Gastrocnemius medialis (tissue), 4 donors: ENCODE measurements at places on chromosomes 2 and 18. TPM values are rescaled to one million over a fixed set of nuclear protein-coding genes. Genes with fewer than 3 reads are reported as not detected.

The ZNF513 gene
- 2.0 TPM for total RNA-seq

The TSPYL6 gene
- total RNA-seq = not detected

The CNDP1 gene
- total RNA-seq = not detected

The UBR3 gene
- 178 TPM for total RNA-seq

The ACMSD gene
- not detected for total RNA-seq

The SNORC gene
- total RNA-seq = 4.1 TPM

The CLIP4 gene
- 422 TPM for total RNA-seq

The MYO1B gene
- total RNA-seq = 10.0 TPM

The POU3F3 gene
- total RNA-seq = not detected

The PRSS56 gene
- 1.9 TPM for total RNA-seq

The SERPINB4 gene
- total RNA-seq = not detected

The COL3A1 gene
- total RNA-seq = 13.8 TPM

The AQP4 gene
- total RNA-seq = 9.9 TPM

The BCL2 gene
- 6.2 TPM for total RNA-seq

The DLX1 gene
- not detected for total RNA-seq

The SOX11 gene
- total RNA-seq = not detected

The CERKL gene
- not detected for total RNA-seq

The TMEM247 gene
- total RNA-seq = not detected

The NEB gene
- 6,938 TPM for total RNA-seq

The DSG1 gene
- not detected for total RNA-seq

The VWC2L gene
- total RNA-seq = not detected

The PAIP2B gene
- total RNA-seq = 32.6 TPM

The CHRNA1 gene
- 93.1 TPM for total RNA-seq

The TMEM17 gene
- 1.8 TPM for total RNA-seq

The APLF gene
- 4.8 TPM for total RNA-seq

The LRRTM1 gene
- total RNA-seq = not detected

The STPG4 gene
- total RNA-seq = not detected

The BARD1 gene
- 5.3 TPM for total RNA-seq

The CIB4 gene
- total RNA-seq = not detected

The CPO gene
- 0.29 TPM for total RNA-seq

The TMEM163 gene
- not detected for total RNA-seq

The POTEJ gene
- total RNA-seq = not detected

The C2orf78 gene
- not detected for total RNA-seq

The TLX2 gene
- total RNA-seq = not detected

The SERPINB13 gene
- not detected for total RNA-seq

The ERMN gene
- total RNA-seq = not detected

The RRM2 gene
- not detected for total RNA-seq

The FAM228B gene
- total RNA-seq = 4.4 TPM

The COL6A3 gene
- total RNA-seq = 76.8 TPM

The DNAJC5G gene
- not detected for total RNA-seq

The ARHGEF4 gene
- 1.0 TPM for total RNA-seq

The DYSF gene
- total RNA-seq = 267 TPM

The ANKRD30B gene
- total RNA-seq = not detected

The ZC3H8 gene
- total RNA-seq = 6.9 TPM

The ACYP2 gene
- 52.9 TPM for total RNA-seq

The POTEC gene
- not detected for total RNA-seq

The LBX2 gene
- not detected for total RNA-seq
